HFF-Myc (cell line): ENCODE measurements at places on chromosomes 6 and 20.

DNA sequence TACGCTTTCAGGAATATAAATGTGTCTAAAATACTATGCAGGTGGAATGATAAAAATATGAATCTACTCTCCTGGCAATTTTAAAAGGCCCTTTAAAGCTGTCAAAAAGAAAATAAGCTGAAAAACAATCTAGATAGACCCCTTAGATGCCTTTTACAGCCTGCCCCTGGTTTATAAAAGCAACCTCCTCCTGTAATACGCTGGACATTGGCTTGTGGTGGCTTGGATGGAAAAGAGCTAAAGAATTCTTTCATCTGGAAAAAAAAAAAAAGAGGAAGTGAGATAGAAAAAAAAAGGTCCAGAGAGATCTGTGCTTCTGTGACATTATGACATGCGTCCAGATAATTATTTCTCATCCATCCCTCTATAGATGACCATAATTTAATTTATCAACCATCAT is 115.9 kb upstream of the NRSN1 start:
- DNase-seq: no peak

DNA sequence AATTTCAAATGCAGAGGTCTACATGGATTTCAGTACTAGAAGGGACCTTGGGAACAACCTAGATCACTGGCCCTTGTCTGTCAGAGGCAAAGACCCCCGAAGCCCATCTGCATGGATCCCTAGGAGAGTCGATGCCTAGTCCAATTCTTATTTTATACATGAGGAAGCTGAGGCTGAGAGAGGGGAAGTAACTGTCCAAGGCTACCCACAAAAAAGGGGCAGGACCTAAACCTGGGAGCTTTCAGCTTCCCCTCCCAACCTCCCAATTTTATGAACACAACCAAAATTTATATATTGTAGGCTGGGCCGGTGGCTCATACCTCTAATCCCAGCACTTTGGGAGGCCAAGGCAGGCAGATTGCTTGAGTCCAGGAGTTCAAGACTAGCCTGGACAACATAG is 73.2 kb downstream of the TRERF1 start:
- no peak for DNase-seq

DNA sequence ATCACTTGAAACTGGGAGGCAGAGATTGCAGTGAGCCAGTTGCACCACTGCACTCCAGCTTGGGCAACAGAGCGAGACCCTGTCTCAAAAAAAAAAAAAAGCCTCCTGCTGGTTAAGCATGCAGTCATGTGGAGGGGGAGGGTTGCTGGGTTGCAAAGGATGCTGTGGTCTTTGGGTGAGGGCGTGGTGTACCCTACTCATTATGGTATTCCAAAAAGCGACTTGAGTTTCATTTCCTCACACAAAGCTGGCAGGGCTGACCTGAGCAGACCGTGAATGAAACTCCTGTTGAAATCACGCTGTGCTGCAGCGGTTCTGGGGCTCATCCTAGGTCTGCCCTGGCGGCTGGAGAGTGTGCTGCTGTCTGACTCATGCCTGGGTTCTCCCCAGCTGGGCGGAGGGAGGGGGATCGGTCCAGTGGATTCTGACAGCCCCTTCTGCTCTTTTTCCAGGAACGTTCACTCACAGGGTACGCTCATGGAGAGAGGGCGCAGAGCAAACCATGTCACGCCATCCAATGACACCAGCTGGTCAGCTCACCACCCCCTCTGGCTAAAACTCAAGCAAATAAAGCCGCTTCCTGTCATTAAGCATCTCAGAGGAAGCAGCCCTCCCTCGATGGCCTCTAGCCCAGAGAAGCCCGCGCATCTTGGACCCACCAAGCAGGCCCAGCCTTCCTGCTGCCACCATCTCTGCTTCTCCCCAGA is 166.2 kb downstream of the SCML4 start:
- DNase-seq: no peak

GRCh38 chr6:122712093-122712447 is 67.4 kb upstream of the FABP7 start:
- DNase-seq: no peak

GRCh38 chr6:18601516-18602020 is 214.4 kb downstream of the RNF144B start:
- no peak for DNase-seq

DNA sequence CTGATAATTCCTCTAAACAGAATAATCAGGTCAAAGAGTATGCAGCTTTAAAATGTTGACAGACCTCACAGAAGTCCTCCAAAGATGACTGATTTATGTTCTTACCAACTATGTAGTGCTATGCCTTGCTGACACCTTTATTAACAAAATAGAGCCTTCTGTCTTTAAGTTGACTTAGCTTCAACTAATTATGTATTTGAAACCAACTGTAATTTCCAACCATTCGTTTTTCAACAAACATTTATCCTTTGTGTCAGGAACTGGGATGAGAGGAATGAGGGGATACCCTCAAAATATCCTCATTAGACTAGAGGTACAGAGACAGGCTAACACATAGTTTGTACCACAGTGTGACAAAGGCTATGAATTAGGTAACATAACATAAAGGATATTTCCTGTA is 186.2 kb upstream of the ZNF217 start:
- DNase-seq: no peak

GRCh38 chr6:99130897-99131873 is 183.4 kb upstream of the FBXL4 start:
- DNase-seq: no peak

DNA sequence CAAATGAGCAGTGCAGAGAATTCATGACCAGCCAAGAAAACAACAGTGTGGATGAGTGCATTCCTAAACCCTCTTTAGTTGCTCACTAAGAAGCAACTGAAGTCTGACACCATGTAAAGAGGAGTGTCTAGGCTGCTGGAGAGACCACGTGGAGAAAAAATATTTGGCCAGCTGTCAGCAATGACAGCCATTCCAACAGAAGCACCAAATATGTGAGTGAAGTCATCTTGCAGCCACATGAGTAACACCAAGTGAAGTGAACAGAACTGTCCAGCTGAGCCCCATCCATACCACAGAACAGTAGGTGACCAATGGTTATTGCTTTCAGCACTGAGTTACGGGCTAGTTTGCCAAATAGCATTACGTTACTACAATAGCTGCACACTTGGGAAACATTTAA is 89.4 kb downstream of the TBXT start:
- no peak for DNase-seq

DNA sequence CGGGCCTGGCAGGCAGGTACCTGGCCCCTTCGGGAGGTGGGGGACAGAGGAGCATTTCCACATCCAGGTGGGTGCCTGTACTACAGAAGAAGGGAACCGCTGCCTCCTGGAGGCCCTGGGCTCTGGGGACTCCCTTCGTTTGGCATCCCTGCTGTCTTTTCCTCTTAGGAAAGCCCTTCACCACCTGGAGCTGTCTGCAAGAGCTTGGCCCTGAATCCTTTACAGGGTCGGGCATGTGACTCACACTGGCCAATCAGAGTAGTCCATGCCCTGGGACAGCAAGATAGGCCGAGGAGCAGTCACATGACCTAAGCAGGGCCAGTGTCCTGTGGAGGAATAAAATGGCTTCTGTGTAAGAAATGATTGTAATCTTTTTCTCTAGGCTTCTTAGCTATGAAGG is 224.9 kb downstream of the ANKRD60 start:
- DNase-seq: no peak

GRCh38 chr20:24257171-24257570 is 212.3 kb upstream of the SYNDIG1 start:
- no peak for DNase-seq

DNA sequence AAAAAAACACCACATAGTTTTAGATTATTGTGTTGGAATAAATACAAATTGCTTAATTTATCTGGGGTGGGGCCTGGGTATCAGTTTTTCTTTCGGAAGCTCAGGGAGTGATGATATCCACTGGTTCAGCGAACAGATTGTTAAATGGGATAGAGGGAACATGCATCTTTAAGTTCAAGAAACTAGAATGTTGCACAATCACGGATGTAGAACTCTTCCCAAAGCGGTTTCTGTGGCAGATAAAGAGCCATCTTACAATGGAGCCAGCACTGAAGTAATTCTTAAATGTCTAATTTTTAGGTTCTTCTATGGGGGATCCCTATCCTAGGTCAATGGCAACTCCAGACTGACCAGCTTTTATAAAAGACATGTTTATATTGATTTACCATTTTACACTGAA is 9.7 kb upstream of the RMND1 start:
- no peak for DNase-seq

GRCh38 chr6:138728662-138729061 is 44.9 kb upstream of the CCDC28A start:
- DNase-seq: no peak

DNA sequence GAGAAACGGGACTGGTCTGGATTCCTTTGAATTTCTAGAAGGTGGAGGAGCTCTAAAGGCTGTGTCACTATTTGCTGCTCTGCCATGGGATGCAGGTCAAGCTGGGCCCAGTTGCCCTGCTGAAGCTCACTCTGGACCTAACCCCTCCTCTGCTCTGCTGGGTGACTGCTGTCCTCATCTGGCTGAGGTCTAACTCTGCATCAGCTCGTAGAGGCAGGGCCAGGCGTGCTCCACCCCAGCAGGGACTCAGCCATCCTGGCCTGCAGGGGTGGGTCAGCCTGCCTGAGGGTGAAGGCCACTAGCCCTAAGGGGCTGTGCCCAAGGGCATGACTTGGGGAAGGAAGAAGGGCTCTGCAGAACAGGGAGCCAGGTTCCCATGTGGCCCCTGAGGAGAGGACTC is 852 bp downstream of the CST4 start:
- no peak for DNase-seq

- no peak for DNase-seq
Observed at GRCh38 chr20:23966927-23967615, 21.5 kb downstream of the GGTLC1 start.

GRCh38 chr6:121857551-121857950 is 422.1 kb downstream of the GJA1 start:
- DNase-seq: no peak

DNA sequence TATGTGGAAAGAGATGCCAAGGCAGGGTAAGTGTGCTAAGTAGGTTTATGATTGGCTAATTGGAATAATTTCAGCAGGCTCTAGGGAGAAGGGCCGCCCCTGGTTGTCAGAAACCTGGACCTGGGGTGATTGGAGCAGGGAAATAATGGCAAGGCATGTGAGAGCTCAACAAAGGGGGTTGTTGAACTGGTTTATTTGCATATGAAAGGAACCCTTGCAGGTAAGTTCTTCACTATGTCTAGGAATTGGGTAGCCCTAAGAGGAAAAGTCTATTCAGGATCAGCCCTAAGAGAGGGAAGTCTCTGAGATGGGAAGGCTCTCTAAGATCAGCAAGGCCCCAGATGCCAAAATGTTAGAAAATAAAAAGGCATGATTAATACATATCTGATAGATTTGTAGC is 175.4 kb upstream of the PRND start:
- no peak for DNase-seq

DNA sequence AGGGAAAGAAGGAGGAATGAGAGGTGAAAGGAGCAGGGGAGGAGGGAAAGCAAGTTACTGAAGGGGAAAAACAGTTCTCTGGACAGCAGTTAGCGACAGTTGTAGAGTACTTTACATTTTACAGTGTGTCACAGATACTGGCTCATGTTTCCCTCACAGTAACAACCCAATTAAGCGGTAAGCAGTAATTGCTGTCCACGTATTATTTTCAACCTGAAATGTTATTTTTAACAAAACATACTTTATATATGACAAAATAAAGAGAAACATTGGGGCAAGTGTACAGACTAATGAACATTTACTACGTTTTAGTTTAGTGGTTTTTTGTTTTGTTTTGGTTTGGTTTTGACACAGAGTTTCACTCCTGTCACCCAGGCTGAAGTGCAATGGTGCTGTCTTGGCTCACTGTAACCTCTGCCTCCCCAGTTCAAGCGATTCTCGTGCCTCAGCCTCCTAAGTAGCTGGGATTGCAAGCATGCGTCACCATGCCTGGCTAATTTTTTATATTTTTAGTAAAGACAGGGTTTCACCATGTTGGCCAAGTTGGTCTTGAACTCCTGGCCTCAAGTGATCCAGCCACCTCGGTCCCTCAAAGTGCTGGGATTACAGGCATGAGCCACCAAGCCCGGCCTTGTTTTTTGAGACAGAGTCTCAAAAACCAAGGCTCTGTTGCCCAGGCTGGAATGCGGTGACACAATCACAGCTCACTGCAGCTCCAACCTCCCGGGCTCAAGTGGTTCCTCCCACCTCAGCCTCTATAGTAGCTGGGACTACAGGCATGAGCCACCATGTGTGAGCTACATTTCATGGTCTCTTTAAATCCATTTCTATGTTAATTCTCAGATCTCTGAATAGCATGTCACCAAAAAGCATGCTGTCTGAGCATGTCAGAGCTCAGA is 22.6 kb upstream of the BTN3A2 start:
- no peak for DNase-seq

DNA sequence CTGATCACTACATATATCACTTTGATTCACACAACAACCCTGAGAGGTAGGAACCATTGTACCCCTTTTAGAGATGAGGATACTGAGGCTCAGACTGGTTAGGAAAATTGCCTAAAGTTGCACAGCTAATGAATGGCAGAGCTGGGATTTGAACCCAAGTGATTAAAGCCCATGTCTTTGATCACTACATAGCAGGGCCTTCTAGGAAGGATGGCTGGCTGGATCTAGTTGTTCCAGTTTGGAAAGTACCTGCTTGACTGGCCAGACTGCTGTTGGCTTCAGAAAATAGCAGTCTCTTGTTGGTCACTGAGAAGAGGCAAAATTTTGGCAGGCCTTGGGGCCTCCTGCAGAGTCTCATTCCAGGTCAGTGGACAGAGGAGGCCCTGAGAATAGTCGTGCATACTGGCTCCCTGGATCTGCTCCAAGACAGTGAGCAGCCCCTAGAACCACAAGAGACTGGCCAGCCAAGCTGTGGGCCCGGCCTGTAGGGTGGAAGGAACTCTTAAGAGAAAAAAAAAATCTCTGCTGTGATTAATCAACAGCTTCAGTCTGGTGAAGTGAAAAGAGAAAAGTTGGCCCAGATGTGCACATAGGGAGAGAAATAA is 17.5 kb downstream of the PPARD start:
- DNase-seq: no peak

GRCh38 chr20:40687384-40688128 is 1.5 kb downstream of the MAFB start:
- DNase-seq: no peak

DNA sequence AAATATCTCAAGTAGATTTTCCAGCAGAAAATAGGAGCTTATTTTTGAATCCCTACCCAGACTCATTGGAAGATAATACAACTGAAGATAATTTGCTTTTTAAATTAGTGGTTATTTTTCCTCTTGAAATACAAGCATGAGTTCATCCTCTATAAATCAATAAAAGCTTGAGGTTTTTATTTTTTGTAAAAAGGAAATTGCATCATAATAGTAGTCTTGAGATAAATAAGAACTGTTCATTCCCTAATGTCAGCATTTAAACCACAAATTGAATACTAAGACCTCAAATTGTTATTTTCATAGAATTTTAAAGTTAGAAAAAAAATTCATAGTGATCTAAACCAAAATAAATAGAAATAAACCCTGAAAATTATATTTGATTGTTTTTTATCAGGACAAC is 719.1 kb downstream of the CD109 start:
- DNase-seq: no peak

GRCh38 chr20:63435552-63435951 is 36.9 kb downstream of the KCNQ2 start:
- DNase-seq: no peak

- no peak for DNase-seq
Observed at GRCh38 chr6:112787371-112787770, 440.2 kb downstream of the RFPL4B start.
